ENCODE measurements at places on chromosomes 2 and 18.

DNA sequence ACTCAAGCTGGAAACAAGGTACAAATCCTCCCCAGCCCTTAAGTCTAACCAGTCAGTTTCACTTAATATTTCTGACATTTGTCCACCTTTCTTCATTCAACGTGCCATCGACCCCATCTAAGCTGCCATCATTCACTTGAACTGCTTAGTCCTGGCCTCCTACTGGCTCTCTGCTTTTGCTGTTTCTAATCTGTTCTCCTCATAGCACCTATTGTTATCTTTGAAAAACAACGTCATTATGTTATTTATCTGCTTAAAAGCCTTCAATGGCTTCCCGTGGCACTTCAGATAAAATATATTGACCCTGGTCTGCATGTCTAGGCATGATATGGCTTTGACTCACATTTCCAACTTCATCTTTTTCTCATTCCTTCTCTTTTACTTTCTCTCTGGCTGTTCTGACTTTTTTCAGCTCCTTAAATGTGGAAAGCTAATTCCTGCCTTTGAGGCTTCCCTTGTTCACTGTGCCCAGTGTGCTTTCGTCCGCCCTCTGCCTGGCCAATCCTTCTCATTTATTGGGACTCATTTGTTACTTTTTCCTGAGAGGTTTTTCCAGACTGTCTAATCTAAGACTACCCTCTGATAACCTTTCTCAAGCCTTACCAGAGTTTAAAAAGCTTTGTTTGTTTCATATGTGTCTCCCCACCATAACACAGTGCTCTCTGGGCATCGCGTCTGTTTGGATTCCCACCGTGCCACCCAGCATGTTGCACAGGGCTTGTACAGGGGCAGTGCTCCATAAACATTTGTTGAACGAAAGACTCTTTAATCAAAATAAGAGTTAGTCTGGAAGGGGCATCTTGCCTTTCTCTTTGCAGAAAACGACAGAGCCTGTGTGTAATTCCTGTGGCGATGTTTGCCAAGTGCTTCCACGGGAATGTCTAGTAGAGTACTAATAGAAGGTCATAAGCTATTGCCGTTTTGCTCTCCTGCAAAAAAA lies 183.9 kb downstream of the FMNL2 start:
- no peak for DNase-seq

GRCh38 chr2:200422071-200422470 lies 87.8 kb downstream of the KCTD18 start:
- no peak for DNase-seq

DNA sequence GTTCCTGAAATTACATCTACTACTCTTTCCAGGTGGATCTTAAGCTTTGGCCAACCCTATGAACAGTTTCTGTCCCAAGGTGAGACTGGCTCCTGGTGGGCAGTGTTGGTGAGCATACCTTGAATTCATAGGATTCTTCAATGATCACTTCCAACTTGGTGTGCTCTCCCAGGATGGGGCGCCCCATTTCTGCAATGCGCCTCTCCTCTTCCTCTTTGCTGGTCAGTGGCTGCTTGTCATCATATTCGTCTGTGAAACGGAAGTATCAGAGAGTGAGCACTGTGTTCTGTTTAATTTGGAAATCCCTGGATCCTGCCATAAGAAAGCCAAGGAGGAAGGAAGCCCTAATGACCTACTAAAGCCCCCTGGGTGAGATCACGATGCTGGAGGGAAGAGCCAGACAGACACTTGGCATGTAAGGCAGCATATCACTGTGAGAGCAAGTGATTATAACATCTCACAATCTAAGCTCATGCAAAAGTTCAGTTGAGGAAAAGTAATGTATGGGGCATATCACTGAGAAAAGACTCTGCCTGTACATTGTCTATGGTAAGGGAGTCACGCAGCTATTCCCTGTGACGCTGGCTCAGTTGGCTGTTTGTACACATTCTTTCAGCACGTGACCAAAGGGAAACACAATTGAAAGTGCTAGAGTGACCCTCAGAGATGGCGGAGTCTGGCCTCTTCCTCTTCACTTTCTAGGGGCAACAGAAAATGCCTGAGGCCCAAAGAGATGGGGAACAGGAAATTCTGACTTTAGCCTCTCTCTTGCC lies 287.0 kb downstream of the SLC8A1 start:
- no peak for DNase-seq

- no peak for DNase-seq
Observed at GRCh38 chr2:233408366-233409285, 54.3 kb downstream of the DGKD start.

Measured in hematopoietic multipotent progenitor cell treated with erythropoietin and hydrocortisone succinate and interleukin-3 and kit ligand, for 4 days (in vitro differentiated cells).